Prostate gland (tissue), 2 donors: ENCODE measurements at places on chromosomes 3 and 15. TPM values are rescaled to one million over a fixed set of nuclear protein-coding genes. Genes with fewer than 3 reads are reported as not detected.

The C3orf70 gene
- total RNA-seq, result 5.7 TPM

The UROC1 gene
- total RNA-seq, result 0.17 TPM

DNA sequence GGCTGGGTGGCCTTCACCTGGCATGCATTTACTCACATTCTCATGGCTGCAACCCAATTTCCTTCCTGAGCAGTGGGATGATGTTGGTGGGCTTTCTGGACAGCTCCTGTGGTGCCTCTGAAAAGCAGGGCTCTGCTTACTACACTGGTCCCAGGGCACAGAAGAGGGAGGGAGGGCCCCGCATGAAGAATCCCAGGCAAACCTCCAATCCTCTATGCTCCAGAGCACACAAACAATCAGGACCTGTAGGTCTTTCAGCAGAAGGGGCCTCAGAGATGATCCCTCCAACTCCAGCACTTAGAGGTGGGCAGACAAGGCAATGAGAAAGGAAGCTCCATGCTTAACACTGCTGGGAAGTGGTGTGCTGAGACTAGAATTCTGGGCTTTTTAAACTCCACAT is 231.7 kb upstream of the ICE2 start:
- no peak for DNase-seq

The C15orf40 gene
- total RNA-seq, result 22.1 TPM

The CCR8 gene
- total RNA-seq, result not detected

- no peak for DNase-seq
Measured at GRCh38 chr3:50275996-50276761, 2.7 kb upstream of the LSMEM2 start.

DNA sequence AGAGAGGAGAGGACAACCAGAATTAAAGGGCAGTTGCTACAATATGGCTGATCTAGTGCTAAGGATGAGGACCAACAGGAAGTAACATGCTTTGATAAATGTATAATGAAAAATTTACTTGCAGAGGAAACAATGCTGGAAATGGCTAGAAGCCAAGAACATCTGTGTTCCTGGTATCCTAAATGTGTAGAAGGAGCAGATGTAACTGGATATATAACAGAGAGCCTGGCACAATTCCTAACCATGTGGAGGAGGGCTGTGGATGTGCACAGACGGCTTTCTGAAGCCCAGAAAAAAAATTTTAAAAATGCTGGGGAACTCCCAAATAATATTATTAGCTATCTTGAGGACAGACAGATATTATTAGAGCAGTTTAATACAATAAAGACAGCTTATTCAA is 159.4 kb upstream of the GBE1 start:
- no peak for DNase-seq

GRCh38 chr15:32851572-32851971 is 133.8 kb downstream of the GREM1 start:
- DNase-seq, result no peak

The TUSC7 gene
- total RNA-seq, result not detected

The TRAT1 gene
- not detected for total RNA-seq

The EXOSC7 gene
- total RNA-seq, result 55.2 TPM

GRCh38 chr3:152073267-152073666 is 195.5 kb upstream of the MBNL1 start:
- DNase-seq, result no peak
